ENCODE measurements at places on chromosomes 5 and 9.

DNA sequence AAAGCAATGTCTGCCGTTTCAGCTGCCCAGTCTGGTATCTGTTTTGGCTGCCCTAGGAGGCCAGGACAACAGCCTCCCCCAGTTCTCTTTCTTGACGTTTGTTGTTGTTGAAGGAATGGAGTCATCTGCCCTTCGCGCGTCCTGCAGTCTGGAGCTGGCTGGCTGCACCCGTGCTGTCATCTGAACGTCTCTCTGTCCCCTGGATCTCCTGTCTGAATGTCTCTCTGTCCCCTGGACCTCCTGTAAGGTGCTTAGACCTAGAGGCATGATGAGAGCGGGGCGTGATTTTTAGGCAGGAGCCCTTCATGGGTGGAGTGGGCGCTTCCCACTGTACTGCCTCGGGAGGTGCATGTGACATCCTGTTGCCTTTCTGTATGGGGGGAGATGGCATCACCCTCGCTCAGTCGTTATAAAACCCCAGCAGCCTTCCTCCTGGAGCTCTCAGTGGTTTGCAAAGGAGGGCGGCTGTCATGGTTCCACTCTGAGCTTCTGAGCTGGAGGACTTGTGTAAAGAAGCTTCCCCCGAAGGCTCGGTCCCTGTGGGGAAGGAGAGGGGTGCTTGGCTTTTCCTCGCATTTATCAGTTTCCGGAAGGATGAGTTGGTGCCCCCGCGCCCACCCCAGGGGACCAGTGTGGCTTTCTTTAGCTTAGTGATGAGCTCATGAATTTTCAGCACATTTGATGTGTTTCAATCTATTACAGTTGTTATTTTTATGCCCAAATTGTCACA lies 49.8 kb upstream of the OLFM1 start:
- no peak for DNase-seq

- no peak for DNase-seq
These were observed 95.9 kb downstream of the UGCG start for GRCh38 chr9:111992523-111992922.

- DNase-seq, result no peak
These were observed 429.0 kb upstream of the ZNF608 start for GRCh38 chr5:125175348-125176004.

DNA sequence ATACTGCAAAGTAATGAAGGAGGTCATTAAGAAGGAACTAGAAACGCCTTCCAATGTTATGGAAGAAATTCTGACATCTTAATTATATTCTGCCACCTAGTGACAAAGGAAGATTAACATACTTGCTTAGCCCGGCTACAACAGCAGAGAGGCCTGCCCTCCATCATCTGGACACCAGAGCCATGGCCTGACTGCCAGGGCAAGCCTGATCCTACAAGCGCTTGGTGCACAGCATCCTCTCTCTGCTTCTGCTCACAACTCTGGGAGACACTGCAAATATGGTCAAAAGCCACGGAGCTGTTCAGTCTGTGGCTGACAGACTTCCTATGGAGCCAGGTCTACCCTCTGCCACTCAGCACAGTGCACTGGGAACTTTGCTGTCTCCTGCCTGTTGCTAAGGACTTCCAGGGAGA lies 87.3 kb upstream of the SLC44A1 start:
- no peak for DNase-seq

DNA sequence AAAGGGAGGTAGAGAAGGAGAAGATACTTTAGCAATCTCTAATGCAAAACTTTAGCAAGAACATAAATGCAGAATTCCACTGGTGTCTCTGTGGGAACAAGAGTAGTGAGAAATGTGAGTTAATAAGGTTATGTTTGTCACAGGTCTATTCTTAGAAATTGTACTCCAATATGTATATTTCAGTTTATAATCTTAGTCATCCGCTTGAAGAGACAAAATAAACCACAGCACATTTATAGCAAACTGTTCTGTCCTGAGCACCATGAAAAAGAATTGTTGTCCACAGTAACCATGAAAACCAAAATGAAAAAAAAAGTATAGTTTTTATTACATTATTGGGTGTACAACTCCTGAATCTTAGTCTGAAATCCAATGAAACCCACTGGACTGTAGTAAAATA lies 93.6 kb upstream of the TSLP start:
- DNase-seq, result no peak

- DNase-seq, result no peak
These were observed at the start of gene ITK for GRCh38 chr5:157180374-157181264. Gene ITK (plus strand): TSS chr5:157180840. CDS start chr5:157180978, 138 bp downstream.

DNA sequence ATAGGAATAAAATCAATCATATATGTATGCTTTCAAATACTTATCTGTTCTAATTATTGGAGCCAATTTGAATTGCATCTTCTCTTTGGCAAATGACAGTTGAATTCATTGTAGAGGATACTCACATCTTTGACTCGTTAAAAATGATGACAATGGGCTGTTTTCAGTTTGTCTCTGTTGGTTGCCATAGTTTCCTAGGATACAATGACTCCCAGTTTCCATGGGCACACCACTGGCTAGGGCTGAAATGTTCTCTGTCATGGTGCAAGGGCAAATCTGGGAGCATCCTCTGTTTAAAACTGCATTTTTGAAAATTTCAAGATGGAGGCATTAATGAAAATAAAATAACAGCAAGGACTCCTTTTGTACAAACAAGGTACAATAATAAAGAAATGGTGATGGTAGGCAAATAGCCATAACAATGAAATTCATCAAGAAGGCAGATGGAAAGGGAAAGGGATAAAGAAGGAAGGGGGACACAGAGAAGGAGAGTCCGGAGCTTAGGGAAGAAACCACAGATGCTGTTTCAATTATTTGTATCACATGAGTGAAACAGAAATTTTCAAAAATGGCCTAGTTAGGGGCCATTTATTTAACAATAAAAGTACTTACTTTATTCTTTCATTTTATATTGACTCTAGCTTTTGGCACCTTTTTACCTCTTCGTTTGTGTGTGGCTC lies 378.8 kb upstream of the SEMA6A start:
- no peak for DNase-seq

- no peak for DNase-seq
These were observed 298.6 kb downstream of the AGTPBP1 start for GRCh38 chr9:85443190-85443598.

- no peak for DNase-seq
These were observed 112.3 kb downstream of the MARCHF3 start for GRCh38 chr5:126917918-126918614.

GRCh38 chr9:78035383-78035993 lies 3.9 kb upstream of the GNAQ start:
- no peak for DNase-seq

DNA sequence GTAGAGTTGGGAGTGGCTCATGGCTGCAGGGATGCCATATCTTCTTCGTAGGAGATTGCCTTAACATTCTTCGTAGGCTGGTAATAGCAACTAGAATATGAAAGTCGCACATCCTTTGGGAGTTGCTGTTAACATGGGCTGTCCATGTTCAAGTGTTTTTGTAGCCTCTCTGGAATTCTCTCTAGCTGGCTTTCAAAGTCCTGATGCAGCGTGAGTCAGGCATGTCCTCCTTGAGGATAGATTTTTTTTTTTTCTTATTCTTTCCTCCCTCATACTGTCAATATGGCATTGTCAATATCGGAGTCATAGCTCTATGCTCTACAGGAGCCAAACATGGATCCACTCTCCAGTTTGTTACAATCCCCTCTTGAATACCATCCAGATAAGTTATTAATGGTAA lies 494.8 kb upstream of the WWC1 start:
- no peak for DNase-seq

DNA sequence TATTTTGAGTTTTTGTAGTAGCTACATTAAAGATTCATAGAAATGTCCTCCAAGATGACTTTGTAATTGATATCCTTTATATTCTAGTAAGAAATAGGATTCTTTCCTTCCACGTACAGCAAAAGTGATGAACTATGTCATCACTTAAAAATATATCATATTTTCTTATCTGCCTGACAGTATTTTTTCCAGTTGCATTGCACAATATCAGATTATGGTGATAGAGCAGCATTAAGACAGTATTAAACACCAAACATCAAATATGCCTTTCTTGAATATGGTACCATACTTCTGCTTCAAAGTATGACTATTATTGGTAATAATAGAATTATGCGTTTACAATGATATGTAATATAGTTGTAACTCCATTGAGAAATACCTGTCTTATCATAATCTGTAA lies 919.8 kb upstream of the EDIL3 start:
- DNase-seq, result no peak

GRCh38 chr9:72951520-72952380 lies 1.1 kb downstream of the ALDH1A1 start:
- DNase-seq, result no peak

DNA sequence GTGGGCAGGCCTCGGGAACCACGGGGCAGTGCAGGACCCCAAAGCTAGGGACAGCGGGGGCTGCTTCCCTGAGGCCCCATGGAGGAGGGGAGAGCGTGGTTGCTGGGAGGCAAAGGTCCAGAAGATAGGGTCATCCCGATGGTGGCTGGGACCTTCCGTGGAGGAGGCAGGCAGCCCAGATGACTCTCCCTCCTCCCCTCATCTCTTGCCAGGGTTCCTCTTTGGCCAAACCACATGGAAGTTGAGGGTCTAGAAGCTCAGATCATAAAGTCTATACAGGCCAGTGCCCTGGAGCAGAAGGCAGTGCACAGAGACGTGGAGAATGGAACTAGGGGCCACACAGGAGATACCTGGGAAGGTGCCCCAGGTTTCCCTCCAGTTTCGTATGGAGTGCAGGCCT lies 22.6 kb downstream of the DAB2IP start:
- no peak for DNase-seq

DNA sequence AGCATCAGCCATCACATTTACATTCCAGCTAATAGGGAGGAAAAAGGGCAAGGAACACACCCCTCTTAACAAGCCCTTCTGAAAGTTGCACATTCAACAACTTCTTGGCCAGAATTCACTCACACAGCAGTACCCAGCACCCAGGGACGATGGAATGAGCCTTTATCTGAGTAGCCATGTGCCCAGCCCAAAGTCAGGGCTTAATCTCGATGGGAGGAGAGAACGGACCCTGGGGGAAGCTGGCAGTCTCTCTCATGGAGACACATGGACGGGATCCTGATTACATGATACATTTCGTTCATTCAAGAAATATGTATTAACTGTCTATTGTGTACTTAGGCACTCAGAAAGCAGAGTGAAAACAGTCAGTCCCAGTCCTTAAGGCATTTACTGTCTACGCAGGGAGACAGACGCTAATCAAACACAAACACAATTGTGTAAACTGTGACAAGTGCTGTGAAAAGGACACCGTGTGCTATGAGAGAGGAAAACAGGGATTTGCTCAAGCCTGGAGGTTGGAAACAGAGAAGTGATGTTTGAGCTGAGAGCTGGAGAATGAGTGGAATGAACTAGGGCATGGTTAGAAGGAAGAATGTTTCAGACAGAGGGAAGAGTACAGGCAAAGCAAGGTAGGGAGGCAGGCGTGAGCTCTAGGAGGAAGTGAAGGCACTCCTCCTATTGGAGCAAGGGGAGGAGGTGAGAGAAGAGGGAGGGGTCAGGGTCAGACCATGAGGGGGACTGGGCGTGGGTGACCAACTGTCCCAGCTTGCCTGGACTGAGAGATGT lies 7.4 kb downstream of the OTULINL start:
- no peak for DNase-seq

- DNase-seq, result peak; percentile 53
These were observed 21.6 kb downstream of the SH3GLB2 start for GRCh38 chr9:129006328-129007034.

DNA sequence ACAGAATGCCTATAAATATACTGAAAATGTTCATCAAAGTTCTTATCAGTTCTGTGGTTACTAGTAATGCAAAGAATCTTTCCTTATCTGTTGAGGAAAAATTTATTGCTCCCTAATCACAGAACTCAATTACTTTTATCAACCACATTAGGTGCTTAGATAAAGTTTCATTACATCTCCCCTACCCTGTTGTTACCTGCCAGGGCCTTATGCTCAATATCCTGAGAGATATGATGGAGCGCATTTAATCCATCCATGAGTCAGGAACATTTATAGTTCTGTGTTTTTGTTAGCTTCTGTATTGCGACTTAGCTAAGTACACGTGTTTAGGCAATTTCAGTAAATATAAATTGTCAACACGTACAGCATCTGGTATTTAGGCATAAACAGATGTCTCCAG lies 164.3 kb upstream of the ST8SIA4 start:
- DNase-seq, result no peak

DNA sequence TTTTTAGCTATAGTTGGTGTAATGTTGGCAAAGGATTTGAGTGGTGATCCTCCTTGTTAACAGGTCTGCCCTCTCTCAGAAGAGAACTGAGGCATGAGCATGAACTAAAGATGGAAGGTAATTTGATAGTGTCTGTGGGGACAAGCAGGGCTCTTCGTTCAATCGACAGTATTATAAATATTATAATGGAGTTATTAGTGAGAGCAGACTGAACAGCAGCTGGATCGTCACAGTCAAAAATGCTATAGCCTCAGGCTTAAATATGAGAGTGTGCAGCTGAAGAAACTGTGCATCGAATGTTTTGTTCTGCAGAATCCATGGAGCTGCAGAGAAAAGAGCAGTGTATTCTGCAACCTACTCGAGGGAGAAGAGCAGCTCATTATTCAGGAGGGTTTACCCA lies 757.3 kb downstream of the DNAH5 start:
- DNase-seq, result no peak

DNA sequence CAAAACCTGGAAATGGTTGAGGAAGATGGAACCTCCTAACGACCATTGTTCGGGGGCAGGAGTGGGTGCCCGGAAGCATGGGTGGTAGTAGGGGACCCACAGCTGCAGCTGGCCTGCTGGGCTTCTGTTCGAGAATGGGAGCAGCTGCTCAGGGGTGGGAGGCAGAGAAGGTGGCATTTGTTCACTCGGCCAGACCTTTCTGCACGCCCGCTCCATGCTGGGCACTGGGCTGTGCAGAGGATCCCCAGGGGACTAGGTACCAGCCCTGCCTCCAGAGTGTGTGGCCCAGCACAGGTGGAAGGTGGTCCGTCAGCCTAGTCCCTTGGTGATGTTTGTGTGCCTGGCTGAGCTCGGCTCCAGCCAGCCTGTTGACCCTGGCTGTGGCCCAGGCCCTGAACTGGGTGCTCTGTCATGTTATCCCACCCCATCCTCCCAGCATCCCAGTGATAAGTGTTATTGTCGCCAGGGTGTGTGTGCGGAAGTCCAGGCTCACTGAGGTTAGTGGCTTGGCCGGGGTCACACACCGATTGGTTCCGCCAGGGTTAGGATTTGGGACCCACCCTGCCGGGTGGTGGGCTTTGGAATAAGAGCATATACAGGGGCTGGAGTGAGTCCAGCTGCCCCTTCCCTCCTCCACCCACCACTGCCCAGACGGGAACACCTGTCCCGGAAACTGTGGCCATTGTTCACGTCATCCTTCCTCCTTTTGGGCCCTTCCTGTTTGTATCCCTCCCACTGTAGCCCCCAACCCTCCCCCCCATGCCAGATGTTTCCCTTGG lies 4.8 kb downstream of the N4BP3 start:
- DNase-seq, result no peak

- no peak for DNase-seq
These were observed 397.6 kb upstream of the IRX1 start for GRCh38 chr5:3198074-3198449.

Measured in amygdala (tissue), 56 donors.